ENCODE measurements at places on chromosomes 7 and 10.

GRCh38 chr7:106010331-106010730, 47.3 kb downstream of the CDHR3 start:
- peak; percentile 47 for DNase-seq

DNA sequence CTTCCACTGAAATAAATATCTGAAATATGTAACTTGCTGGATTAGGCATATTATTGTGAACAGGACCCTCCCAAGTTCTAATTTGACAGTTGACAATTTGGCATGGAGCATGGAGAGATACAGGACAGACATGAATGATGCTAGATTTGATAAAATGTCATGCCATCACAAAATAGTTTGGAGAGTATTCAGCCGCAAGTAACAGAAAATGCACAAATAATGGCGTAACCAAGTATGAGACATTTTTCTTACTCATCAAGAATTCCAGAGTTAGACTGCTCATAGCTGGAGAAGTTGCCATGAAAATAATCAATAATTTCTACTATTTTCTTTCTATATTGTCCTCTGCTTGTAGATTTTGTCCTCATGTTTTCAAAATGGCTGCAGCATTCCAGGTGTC, 45.5 kb upstream of the GPAM start:
- no peak for DNase-seq

DNA sequence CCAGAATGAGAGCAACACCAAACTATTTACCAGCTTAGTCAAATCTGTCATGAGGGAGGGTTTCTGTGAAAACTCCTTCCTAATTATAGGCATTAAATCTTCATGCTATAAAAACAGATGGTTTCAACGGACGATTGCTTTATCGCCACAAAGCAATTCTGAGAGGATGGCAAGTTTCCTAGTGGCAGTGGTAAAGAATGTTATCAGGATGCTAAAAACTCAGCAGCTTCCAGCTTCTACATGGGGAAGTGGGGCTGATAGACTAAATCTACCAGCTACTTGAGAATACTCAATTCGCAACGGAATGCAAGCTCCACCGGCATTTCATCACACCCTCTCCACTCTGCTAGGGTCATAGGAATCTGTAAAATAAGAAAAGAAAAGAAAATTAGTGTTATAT, 41.8 kb downstream of the JCAD start:
- no peak for DNase-seq

- no peak for DNase-seq
Observed at GRCh38 chr10:43253461-43254198, 13.2 kb downstream of the RASGEF1A start.

- no peak for DNase-seq
Observed at GRCh38 chr10:22669163-22669711, 45.1 kb downstream of the PIP4K2A start.

- DNase-seq: no peak
Observed at GRCh38 chr7:101818287-101819071, 1.1 kb downstream of the CUX1 start.

GRCh38 chr10:132485391-132485790, 52.2 kb upstream of the INPP5A start:
- DNase-seq: no peak

GRCh38 chr7:40482845-40483244, 348.0 kb downstream of the SUGCT start:
- DNase-seq: no peak
